ENCODE measurements at places on chromosomes 5 and 9.

GRCh38 chr5:130136300-130136699 lies 232.0 kb downstream of the CHSY3 start:
- no peak for DNase-seq

- no peak for DNase-seq
Measured at GRCh38 chr5:168885324-168886120, 306.4 kb upstream of the PANK3 start.

- no peak for DNase-seq
Measured at GRCh38 chr9:4750023-4750673, 9.1 kb upstream of the AK3 start.

DNA sequence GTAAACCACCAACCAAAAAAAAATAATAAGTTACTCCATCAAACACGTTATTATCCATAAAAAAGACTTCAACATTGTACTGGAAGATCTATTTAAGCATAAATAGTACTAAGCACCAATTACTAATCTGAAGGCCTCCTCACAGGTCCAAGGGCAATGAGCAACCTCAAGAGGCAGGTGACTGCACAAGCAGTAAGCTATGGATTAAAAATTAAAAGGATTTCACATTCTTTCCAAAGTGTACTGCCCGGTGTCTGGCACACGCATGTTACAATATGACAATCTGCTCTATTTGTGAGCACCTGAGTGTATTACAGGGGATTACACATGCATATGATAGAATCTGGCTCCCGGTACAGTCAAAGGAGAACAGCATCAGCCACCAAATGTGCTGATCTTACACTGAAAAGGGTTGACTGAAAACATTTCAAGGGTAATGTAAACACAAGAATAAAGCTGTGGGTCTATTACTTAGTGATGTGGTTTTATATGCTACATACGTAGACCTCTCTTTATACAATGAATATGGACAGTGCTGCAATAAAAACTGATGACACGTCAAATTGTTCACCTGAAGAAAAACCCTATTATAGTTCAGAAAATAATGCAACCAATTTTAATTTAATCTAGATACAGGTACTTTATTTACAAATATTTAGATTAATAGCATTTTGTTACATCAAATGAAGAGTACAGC lies 22.8 kb downstream of the RAB14 start:
- no peak for DNase-seq

All from DND-41 (cell line).